ENCODE measurements at places on chromosomes 4 and X.

DNA sequence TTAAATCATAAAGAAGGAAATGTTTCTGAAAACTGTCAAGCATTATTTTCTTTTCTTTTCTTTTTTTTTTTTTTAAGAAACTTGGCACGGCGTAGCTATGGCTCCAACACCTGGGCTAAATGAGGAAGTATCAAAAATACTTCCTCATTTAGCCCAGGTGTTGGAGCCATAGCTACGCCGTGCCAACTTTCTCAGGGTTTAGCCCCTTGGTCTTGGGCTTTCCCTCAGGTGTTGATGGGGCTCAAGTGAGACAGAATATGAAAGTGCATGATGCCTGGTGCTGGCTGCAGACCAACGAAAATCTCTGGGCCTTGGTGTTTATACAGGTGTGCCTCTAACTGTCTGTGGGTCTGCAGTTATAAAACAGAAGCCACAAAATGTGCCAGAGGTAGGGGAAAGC lies 132.7 kb downstream of the ARHGAP24 start:
- DNase-seq, result no peak

GRCh38 chrX:46712764-46713163 lies 46.2 kb downstream of the SLC9A7 start:
- peak; percentile 26 for DNase-seq

- DNase-seq, result no peak
These were observed 42.1 kb upstream of the UGT2B10 start for GRCh38 chr4:68773699-68774098.

DNA sequence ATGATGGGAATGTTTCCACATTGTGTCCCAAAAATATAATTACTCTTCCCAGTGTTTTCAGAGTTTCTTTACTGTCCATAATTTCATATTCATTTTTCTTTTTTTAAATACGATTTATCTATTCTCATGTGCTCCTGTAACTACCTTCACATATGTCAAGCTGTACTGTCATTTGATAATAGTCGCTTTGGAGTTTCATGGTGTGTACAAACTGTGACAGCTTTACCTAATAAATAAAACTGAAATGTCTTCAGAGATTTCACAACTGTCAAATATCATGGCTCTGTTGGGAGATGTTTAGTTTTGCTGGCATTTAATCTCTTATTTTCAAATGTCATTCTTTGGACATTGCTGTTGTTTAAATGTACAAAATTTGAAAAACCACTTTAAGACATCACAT lies 450.2 kb downstream of the TLL1 start:
- DNase-seq, result no peak

- DNase-seq, result peak; percentile 48
These were observed 1.1 kb downstream of the GAB1 start for GRCh38 chr4:143337600-143338287.

All from bone marrow (tissue), 2 donors.